ENCODE measurements at places on chromosomes 2 and 18.

- no peak for DNase-seq
Measured at GRCh38 chr2:237868631-237869342, 9.4 kb downstream of the RAMP1 start.

- DNase-seq = no peak
Measured at GRCh38 chr2:238446371-238446770, 19.6 kb downstream of the ASB1 start.

DNA sequence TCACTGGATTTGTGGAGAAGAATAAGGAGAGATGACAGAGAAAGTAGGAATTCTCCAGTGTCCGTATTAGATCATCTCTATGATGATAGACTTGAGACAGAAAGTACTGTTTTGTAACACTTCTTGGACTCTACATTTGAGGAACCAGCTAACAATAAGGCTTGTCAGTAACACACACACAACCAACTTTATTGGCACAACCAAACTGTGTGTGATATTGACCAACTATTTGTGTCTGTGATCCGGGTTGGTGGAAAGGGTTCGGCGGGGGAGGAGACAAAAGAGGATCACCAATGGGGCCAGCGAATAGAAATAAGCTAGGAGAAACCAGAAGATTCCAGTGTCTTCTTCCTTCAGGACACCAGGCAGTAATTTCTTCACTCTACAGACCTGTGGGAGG, 79.8 kb downstream of the MARCHF4 start:
- DNase-seq = no peak

GRCh38 chr2:27284996-27285395, 2.8 kb downstream of the TRIM54 start:
- DNase-seq = no peak

DNA sequence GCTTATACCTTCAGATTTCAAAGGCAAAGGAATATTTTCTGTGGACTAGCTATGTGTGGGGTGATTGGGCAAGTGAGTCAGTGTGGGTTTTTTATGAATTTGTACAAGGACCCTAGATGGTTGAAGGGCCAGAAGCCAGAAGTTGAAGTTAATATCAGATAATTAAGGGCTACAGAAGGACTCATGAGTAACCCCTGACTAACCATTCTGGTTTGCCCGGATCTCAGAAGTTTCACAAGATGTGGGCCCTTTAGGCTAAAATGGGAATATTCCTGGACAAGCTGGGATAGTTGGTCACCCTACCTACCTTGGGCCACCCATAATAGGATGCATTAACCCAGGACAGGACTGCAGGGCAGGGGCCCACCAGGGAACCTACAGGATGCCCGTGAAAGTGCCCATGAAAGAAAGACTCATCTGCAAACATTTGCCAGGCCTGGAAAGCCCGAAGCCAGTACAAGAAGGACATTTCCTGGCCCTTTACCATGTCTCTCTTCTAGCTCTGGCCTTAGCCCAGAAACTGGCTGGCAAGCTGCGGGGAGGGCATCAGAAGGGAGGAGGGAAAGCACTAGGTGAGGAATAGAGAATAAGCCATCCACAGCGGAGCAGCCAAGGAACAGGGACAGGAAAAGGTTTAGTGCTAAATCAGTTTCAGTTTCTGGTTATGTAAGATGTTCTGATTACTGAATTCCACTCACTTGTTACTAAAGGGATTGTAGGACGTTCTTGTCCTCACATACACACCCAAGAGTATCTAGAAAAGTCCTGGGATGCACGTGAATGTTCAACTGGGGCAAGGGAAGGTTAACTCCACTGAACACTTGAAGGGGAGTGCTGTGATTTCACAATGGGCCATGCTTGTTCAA, 33.6 kb downstream of the GCG start:
- DNase-seq = no peak

DNA sequence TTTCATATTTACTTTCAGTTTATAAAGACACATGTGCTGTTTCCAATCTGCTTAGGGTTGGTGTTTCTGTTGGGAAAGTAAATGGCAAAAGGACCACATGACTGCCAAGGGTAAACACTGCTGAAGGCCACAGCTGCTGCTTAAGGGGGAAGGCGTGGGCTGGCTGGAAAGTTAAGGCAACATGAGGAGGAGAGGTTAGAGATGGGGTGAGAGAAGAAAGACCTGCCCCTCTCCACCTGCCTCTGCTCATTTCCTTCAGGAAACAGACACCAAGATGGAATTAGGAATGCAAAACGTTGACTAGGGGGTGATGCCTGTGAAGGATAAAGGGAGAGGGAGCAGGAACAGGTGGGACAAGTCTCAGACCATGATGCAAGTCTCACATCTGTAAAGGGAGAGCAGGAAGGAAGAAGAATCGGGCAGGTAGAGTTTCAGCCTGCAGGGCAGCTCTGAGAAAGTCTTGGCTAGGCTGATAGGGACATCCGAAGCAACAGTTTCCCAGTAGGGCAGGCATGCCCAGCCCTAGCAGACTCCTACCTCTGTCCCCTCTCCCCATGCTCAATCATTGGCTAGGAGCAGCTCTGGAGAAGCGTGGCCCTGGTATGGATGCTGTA, 86.0 kb downstream of the CDC42EP3 start:
- DNase-seq = no peak

GRCh38 chr18:22057908-22058527, 111.4 kb upstream of the GATA6 start:
- DNase-seq = no peak

DNA sequence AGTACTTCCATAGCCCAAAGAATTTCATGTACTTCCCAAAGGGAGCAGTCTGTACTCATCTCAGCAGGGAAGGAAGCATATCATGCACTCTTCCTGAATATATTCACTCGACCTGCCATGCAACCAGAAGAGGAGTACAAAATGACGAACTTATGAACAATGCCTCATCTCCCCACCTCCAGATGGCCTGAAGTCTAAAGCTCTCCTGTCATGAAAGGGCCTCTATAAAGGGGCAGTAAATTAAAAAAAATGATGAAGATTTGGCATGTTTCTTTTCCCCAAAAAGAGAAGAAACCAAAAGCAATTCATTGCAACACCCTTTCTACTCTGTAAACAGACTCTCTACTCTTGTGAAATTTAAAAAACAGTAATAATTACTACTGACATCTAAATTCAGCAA, 1601.1 kb downstream of the LRP1B start:
- no peak for DNase-seq

GRCh38 chr2:26457695-26458364, 20.1 kb downstream of the OTOF start:
- DNase-seq = no peak

- DNase-seq = no peak
Measured at GRCh38 chr2:13986119-13986720, 646.3 kb upstream of the LRATD1 start.

DNA sequence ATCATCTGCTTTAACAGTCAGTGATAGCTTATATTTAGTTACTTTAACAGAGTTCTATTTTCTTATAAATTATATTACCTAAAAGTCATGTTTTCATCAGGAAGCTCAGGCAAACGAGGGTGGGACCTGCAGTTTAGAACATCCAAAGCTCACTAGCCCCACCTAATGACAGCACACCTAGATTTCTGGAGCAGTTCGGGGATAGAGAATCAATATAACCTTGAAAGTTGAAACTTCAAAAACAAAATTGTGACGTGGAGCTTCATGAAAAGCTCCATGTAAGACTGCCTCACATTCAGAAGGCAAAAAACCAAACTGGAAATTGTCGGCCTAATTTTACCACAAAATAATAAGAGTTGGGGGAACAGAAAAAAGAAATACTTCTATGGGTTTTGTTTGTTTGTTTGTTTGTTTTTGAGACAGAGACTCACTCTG, 185.9 kb upstream of the CCDC150 start:
- DNase-seq = no peak

- no peak for DNase-seq
Measured at GRCh38 chr2:159084384-159085370, 116.2 kb downstream of the TANC1 start.

DNA sequence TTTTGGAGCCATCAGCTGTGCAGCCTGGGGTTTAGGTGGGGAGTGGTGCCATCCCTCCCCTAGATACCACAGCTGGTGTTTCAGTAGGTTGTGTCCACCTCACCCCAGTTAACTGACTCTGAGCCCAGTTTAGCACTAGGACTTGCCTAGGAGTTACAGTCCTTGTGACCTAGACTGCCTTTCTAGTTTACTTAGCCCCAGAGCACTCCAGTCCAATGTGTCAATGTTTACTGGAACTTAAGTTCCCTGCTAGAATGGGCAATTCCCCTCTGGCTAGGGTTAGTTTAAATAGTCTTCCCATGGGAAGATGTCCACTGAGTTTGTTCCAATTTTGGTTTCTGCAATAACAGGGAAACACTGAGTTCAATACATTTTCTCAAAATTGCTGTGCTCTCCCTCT, 909.2 kb downstream of the CCDC85A start:
- no peak for DNase-seq

DNA sequence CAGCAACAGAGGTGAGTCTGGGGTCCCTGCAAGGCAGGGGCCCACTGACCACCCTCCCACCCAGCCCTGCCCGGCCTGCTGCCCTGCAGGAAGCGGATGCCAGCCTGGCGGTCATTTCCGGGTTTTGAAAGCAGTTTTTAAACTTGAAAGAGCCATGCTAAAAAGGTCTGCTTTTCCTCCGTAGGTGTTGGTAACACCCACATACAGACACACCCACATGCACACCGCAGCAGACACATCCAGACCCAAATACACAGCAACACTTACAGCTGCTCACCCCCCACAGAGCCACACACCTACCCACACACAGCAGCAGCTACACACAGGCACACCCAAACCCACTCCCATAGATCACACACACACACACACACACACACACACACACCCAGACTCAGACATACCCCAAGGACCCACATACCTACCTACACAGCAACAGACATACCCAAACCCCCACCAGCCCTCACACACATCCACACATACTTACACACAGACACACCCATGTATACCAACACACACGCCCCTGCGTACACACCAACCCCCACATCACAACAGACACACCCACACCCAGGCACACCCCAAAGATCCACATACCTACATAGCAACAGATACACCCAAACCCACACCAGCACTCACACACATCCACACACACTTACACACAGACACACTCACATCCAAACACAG, 7.6 kb downstream of the ZFP36L2 start:
- DNase-seq = no peak

DNA sequence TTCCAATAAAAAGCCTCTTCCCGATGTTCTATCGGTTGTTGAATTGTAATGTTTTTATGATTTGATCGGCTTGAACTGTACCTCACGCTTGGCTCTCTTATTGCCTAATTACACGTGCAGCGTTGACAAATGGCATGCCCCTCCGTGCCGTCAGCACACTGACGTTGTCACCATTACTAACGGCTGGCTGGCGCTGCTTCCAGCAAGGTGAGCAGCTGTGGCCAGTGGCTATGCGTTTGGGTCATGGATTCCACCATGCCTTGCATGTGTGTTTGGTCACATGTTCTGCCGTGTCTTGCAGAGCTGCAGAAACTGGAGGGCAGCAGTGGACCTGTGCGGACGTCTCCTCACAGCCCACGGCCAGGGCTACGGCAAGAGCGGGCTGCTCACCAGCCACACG, 42.1 kb downstream of the TRAPPC12 start:
- no peak for DNase-seq

DNA sequence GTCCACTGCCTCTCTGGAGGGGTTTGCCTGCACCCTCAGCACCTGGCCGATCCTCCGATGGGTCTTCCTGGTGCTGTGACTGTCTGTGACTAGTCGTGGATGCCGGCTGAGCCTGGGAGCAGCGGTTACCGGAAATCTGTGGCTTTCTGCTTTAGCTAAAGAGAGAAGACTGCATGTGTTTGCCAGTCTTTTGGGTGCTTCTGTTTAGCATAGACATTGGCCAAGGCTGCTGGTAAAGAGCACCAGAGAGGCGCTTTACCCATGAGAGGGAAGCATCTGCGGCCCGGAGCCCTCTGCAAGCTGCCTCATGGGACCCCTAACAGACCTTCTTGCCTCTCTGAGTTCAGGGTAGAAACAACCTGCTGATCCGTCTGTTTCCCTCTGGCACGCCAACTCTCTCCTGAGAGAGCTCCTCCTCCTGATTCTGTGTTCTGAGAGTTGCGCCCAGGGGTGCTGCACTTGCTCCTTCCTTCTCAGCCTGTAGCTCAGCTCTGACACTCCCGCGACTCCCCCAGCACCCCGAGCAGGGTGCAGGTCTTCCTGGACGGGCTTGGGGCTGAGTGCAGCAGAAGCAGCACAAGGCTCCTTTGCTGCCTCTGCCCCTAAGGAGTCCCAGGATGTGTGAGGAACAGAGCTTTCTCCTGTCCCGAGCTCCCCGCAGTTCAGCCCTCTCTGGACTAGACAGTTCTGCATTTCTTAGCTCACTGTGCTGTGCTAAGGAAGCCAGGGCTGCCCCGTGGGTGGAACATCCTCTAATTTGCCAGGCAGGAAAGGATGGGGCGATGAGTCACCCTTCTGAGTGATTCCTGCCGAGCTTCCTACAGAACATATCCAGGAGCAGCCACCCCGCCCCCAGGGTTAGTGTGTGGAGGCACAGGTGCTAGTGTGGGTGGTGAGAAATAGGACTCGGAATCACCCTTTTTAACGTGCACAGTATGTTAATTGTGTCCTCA, 203.2 kb downstream of the SH3RF3 start:
- peak; percentile 95 for DNase-seq

DNA sequence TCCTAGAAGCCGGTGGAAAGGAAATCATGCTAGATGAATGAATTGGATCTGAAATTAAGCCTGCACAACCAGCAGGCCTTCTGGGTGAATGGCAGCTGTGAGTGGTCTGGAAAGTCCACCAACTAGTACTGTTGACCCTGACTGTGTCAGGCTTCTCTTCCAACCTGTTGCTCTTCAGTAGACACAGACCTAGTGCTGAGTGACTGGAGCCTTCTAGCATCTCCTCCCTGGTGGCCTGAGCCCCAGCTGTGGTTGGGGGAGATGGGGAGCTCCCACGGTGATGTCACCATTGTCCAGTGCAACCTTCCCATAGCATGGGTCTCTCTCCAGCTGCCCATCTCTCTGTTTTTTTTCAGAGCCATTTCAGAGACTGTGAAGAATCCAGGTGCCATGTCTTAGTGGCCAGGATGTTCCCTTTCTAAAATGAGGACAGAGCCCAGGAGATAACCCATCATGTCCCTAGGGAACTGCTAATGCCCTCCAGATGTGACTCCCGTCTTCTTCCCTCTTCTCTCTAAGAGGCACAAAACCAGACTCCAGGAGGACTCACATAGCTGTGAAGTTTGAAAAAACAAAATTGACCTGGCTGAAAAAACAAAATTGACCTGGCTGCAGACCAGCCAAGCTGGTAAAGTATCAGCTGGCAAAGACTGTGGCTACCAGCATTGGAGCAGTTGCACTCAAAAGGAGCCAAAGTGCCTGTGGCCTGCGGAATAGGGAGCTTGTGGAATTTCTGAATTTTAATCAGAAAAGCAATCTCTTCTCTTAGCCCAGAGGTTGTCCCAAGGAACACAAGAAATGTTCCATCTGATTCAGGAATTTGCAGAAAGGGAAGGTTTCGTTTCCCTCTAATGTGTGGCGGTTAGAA, 67.4 kb upstream of the RPL31 start:
- DNase-seq = no peak

All from amniotic stem cell (primary cell).